ENCODE measurements at places on chromosomes 6 and 20.

DNA sequence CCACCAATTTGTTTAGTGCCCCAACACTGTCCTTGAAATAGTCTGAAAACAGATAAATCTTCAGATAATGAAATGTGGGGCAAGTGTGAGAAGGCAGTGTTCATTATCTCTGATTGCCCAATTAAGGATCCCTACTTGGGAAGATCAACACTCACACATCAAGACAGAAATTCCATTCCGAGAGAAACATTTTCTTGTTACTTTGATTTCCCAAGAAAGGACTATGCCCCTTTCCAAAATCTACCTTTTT is 16.2 kb downstream of the HMGN4 start:
- DNase-seq, result no peak

GRCh38 chr6:53795340-53795701 is 516 bp downstream of the LRRC1 start:
- DNase-seq, result no peak

DNA sequence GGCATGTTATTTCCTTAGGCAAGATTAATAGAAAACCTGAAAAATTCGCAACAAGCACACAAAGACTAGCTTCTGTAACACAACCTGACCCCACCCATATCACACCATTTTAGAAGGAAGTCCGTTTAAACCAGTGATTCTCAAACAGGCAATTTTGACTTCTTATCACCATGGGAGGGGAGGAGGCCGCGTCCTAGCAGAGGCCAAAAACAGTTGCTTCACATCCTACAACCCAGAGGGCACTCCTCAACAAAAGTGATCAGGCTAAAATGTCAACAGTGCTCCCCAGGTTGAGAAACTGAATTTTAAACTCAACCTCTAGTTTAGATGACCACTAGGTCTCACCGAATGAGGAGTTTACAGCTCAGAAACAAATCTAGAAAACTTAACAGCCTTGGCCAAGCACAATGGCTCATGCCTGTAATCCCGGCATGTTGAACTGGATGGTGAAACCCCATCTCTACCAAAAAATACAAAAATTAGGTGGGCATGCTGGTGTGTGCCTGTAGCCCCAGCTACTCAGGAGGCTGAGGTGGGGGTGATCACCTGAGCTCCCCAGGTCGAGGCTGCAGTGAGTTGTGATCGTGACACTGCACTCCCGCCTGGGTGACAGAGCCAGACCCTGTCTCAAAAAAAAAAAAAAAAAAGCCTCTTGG is 3.4 kb downstream of the SNX5 start:
- no peak for DNase-seq

- DNase-seq, result no peak
Measured at GRCh38 chr6:74871757-74872156, 334.1 kb downstream of the COL12A1 start.

- DNase-seq, result no peak
Measured at GRCh38 chr6:89999154-89999553, 104.9 kb downstream of the GJA10 start.

DNA sequence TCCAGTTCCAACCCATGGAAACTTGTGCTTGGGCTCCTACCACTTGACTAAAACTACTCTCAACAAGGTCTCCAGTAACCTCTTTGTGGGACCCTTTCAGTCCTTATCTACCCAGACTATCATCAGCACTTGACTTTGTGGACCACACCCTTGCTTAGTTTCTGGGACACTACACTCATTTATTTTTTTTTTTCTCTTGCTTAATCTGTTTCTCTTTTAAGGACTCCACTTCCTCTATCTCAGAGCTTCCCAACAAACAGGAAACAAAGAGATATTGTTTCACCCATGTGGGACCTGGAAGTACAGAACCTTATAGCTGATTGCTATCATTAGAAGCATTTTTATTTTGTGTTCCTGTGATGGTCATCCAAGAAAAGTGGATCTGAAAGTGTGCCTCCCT is 28.8 kb upstream of the ME1 start:
- DNase-seq, result no peak

- DNase-seq, result peak; percentile 8
Measured at GRCh38 chr6:149895833-149896271, 2.1 kb downstream of the RAET1E start.

DNA sequence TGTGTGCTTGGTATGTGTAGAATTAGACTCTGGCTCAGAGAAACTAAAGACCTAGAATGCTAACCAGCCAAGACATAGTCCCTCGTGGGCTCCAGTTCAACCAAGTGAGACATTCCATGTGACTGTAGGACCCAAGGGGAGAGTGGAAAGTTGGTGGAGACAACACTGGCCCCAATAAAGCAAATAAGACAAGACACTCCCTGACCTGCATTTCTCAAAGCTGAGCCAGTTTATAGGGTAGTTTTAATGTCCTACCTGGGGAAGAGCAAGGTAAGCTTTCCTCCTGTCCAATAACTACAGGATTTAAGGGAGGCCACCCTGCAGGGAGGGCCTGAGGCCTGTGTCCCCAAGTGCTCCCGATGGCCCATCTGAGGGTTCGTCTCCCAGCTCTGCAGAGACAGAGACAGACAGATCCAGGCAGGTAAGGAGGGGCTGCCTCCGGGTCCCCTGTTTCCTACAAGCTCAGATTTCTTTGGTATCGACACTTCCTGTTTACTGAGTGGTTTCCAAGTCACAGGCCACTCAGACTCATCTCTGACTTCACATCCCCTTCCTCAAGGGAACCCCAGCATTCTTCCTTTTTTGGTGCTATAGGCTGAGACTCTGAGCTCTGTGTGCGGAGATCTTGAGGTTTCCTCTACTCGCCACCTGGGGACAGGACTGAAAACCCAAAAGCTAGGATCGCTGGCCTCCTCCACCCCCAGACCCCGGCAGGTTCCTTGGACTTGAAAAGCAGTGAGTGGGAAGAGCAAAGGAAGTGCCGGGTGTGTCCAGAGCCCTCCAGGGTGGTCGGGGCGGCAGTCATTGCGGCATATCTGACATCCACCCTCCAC is 92.4 kb downstream of the PRND start:
- peak; percentile 50 for DNase-seq

DNA sequence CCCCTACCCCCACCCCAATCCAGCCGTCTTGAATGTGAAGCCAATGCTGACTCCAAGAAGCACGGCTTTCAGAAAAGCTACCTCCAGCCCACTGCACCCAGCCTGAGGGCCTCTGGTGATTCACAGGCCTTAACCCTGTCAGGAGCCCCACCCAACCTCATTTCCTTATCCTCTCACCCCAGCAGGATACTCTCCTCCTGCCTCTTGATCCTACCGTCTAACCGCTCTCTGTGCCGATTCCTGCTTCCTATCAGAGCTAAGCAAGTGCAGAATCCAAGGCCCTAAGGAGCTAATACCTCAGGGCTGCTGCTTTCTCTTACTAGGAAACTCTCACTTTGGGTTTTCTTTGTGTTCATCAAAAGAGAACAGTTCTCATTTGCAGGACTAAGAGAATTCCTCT is 47.2 kb downstream of the TRERF1 start:
- DNase-seq, result no peak

- DNase-seq, result peak; percentile 36
Measured at GRCh38 chr20:33009214-33010132, 2.0 kb downstream of the BPIFB2 start.

GRCh38 chr20:53875452-53875851 is 194.9 kb downstream of the BCAS1 start:
- DNase-seq, result no peak

- no peak for DNase-seq
Measured at GRCh38 chr20:31560746-31561598, 44.1 kb upstream of the ID1 start.

- DNase-seq, result no peak
Measured at GRCh38 chr6:125824946-125825771, 34.4 kb downstream of the NCOA7 start.

GRCh38 chr20:1964659-1965405 is 29.0 kb downstream of the PDYN start:
- no peak for DNase-seq

DNA sequence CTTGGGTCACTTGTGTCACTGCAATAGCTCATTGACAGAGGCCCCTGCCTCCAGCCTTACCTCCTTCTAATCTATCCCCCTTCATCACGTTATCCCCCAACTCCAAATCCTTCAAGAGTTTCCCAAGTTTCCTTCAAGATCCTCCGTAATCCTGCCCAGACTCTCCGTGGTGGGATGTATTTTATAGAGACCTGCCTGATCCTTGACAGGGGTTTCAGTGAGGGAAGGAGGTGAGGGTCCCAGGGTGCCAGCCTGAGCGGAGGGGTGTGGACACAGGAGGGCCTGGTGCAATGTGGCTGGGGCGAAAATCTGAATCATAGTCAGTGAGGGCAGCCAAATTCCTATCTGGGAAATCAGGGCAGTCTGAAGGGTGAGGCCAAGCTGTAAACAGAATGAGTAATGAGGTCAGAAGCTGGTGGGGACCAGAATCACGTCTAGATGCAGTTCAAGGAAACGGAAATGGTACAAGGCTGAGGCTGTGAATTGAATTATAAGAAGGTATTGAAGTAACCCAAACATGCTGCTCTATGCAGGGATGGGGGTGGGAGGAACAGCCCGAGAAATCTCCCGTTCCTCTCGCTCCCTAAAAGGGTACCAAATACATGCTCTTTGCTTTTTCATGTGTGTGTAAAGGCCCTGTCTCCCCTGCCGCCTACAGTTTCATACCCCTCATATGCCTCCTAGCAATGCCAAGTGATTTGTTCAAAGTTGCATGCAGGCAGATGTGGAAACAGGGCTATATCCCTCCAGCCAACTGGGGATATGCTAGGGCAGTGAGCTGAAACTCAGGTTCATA is 35.4 kb upstream of the PIM1 start:
- no peak for DNase-seq

DNA sequence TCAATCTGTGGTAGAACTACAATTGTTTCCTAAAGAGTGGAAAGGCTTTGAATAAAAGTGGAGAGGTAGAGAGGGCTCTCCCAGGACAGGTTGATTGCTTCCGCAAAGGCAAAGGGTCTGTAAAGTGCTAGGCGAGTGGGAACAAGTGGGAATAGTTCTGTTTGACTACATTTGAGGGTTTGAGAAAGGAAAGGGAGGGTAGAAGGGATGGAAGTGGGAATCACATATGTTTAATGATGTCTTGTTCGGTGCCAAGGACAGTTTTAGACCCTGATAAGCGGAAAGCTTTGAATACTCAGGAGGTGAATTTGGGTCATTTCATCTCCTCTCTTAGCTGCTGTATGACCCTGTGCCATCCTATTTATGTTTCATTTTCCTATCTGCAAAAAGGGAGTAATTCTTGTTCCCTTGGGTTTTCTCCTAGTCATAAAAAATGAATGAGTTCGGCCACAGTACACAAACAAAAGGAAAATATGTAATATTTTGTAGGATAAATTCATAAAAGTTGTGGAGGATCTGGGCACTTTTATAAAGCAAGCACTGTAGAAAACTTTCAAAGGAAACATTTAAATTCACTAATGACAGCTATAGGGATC is 1.7 kb upstream of the PIM1 start:
- no peak for DNase-seq

DNA sequence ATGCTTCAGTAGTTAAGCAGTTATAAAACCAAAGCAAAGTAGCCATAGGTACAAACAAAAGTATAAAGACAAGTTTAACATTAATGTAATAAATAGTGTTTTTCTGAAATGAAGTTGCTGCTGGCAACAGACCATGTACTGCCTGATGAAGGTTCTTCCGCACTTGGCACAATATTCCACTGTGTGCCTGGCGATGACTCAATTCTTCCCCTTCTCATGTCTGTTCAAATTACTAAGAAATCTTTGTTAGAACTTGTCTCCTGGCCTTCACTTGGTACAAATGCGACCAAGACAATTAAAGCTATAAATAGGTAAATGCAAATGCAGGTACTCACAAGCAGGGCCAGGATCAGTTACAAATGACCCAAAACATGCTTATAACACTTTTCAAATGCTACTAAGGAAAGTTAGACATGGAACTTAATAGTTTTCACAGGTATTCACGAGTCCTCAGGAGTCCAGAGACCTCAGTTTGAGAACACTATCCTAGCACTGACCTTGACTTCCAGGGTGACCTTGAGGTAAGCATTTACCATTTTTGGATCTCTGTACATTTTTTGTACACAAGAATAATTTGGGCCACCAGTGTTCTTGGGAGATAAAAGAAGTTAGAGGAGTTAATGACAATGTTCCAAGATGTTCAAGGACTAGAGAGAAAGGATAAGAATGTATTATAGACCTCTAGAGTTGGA is 8.1 kb upstream of the DDR1 start:
- DNase-seq, result no peak

DNA sequence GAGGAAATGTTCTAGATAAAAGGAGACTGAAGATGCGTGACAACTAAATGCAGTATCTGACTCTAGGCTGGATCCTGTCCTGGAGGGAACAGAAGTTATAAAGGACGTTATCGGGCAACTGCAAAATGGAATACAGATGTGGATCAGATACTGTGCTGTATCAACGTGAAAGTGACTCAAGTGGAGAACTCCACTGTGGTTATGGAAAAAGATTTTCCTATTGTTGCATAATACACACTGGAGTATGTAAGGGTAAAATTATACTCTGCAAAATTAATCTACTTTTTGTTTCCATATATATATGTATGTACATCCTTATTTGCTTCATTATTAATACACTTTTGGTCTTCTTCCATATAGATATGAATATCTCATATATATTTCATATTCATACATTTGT is 654.0 kb downstream of the QKI start:
- DNase-seq, result no peak

- no peak for DNase-seq
Measured at GRCh38 chr6:82712826-82713225, 349.2 kb downstream of the TPBG start.

- no peak for DNase-seq
Measured at GRCh38 chr20:62607366-62608217, 34.7 kb upstream of the SLCO4A1 start.

DNA sequence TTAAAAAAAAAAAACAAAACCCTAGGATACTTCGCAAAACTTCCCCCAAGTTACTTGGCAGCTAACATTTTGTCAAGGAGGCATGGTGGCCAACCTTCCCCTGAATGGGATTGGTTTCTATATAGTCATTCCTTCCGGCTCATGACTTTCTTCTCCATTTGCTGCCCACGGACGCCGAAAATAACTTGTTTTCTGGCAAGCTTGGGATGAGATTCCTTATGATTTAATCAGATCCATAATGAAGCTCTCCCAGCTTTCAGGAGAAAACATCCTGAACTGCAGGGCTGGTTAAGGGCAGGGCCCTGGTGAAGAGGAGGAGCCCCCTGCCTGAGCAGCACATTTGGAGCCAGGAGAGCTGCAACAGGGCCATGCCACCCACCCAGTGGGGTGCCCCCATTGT is 49.9 kb downstream of the PPP1R16B start:
- DNase-seq, result no peak

DNA sequence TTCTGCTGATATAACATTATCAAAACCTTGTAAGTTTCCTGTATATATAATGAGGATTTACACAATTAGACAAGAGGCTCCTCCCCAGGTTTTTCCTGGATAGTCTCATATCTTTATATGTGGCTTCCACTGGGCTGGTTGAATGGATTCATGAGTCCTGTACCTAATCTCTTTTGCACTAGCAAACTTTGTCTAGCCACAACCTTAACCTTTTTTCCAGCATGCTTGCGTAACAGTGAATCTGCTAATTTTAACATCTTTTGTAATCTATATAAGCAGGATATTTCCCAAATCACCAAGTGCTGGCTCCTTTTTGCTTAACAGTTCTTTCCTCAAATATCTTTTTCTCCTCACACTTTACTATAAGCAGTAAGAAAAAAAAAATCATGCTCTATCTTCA is 153.6 kb downstream of the COL21A1 start:
- DNase-seq, result no peak

GRCh38 chr6:132751306-132751705 is 6.4 kb downstream of the VNN2 start:
- no peak for DNase-seq

- no peak for DNase-seq
Measured at GRCh38 chr6:37243816-37244370, 13.7 kb upstream of the TBC1D22B start.

All from naive thymus-derived CD8-positive, alpha-beta T cell (primary cell).